ENCODE measurements at places on chromosomes 5 and 9.

- DNase-seq: no peak
Measured at GRCh38 chr5:16304846-16305245, 125.3 kb upstream of the MARCHF11 start.

DNA sequence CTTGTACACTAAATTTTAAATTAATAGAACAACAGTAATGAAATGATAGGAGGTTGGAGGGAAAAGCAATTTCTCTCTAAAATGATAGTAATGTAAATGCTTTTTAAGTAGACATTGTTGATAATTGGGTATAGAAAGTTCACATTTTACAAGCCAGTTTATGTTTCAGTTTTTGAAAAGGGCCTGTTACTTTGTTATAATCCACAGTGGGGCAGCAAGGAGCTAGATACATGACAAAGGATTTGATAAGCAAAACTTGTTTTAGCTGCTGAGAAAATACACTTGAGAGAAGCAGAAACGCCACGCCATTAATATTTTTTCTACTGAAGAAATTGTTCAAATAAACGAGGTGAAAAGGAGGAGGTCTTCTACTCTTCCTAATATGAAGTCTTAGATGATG, 30.2 kb downstream of the SREK1 start:
- DNase-seq: no peak

GRCh38 chr5:105593011-105593760, 2030.6 kb upstream of the NUDT12 start:
- no peak for DNase-seq

GRCh38 chr9:121692606-121693387, 41.4 kb downstream of the DAB2IP start:
- no peak for DNase-seq

DNA sequence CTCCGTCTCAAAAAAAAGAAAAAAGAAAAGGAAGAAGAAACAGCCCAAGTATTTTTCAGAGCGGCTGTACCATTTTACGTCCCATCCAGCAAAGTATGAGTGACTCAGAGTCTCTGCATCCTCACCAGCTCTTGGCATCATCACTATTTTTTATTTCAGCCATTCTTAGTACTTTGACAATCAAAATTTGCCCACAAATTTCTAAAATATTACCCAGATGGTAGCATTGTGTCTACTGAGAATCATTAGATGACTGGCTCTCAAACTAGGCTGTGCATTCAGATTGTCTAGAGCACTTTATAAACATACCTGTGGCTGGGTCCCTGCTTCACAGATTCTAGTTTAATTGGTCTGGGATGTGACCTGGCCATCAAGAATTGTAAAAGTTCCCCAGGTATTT, 21.6 kb upstream of the MELK start:
- no peak for DNase-seq

- no peak for DNase-seq
Measured at GRCh38 chr5:17180864-17181723, 36.3 kb upstream of the BASP1 start.

DNA sequence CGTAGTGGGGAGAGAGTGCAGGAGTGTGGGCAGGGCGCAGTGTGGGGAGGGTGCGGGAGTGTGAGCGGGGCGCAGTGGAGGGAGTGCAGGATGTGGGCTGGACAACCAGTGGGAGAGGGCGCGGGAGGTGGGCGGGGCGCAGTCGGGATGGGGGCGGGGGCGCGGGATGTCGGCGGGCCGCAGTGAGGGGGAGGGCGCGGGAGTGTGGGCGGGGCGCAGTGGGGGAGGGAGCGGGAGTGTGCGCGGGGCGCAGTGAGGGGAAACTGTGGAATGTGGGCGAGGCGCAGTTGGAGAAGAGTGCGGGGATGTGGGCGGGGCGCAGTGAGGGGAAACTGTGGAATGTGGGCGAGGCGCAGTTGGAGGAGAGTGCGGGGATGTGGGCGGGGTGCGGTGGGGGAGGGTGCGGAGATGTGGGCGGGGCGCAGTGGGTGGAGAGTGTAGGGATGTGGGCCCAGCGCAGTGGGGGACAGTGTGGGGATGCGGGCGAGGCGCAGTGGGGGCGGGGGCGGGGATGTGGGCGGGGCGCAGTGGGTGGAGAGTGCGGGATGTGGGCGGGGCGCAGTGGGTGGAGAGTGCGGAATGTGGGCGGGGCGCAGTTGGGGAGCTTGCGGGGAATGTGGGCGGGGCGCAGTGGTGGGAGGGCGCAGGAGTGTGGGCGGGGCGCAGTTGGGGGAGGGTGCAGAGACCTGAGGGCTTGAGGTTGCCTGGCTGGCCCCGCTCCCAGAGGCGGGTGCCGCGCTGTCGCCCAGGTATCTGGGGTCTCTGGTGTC, at the start of gene NXNL2:
Gene NXNL2, plus strand, starts transcription at position 723 of the 770 bp plus-strand sequence. CDS start 257 bp downstream, outside the sequence.
- DNase-seq: no peak
